ENCODE measurements at places on chromosomes 3 and 15.

DNA sequence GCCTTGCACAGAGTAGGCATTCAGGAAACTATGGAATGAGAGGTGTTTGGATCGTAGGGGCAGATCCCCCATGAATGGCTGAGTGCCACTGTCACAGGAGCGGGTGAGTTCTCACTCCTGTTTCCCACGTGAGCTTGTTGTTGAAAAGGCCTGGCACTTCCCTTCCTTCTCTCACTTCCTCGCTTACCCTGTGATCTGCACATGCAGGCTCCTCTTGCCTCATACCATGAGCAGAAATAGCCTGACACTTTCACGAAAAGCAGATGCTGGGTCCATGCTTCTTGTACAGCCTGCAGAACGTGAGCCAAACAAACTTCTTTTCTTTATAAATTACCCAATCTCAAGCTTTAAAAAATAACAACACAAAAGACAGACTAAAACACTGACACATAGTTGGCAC lies 55.4 kb downstream of the AGBL1 start:
- no peak for DNase-seq

DNA sequence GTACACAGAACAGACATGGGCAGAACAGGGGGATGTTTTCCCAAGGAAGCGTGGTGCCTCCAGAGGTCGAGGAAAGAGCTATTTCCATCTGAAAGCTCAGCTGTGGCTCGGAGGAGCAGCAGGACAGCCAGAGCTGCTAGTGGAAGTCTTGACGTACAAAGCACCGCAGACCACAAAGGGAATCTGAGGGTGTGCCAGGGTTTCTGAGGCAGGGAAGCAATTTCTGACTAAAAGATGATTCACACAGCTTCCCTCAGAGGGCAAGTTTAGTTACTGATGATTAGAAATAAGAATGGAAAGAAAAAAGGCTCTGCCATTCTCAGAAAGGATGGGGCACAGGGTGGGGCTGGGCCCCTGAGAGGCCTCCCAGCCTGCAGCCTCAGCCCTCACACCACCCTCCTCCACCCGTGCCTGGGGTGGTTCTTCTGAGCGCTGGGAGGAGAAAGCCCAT lies 45.8 kb upstream of the SEC13 start:
- no peak for DNase-seq

DNA sequence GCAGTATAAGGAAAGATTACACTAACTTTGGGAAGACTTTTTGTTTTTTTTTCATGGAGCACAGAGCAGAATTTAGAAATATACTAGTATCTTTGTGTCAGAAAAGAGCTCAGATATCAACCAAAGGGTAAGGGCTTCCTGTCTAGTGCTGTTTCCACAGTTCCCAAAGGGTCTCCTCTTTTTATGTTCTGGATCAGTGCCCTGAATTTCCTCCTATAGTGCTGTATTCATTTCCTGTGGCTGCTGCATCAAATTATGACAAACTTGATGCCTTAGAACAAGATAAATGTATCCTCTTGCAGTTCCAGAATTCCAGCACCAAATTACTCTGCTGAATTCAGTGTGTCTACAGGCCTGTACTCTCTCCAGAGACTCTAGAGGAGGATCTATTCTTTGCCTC lies 219.8 kb upstream of the THRB start:
- DNase-seq, result no peak

DNA sequence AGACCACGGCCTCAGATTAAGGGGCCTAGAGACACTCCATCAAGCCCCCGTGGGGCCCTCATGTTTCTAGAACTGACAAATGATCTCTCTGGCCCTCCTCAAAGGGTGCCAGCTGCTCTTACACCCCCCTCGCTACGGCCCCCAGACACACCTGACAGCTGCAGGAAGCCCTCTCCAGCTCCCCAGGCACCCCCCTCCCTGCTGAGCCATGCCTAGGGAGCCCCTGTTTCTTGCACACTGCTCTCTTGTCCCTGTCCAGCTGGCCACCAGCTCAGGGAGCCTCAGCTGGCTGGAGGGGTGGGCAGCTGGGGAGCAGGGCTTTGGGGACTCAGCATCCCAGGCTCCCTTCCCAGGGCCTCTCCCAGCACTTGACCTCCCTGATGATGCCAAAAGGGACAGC lies 14.8 kb downstream of the TNK2 start:
- peak; percentile 43 for DNase-seq

- no peak for DNase-seq
Observed at GRCh38 chr15:28889346-28889745, 3.6 kb downstream of the APBA2 start.

GRCh38 chr3:95184038-95184437 lies 1121.2 kb downstream of the NSUN3 start:
- DNase-seq, result no peak

- DNase-seq, result no peak
Observed at GRCh38 chr3:187662848-187663409, 7.3 kb downstream of the SST start.

GRCh38 chr3:179288845-179289244 lies 34.0 kb upstream of the ZNF639 start:
- DNase-seq, result no peak

- no peak for DNase-seq
Observed at GRCh38 chr15:81740416-81740815, 305.4 kb downstream of the MEX3B start.

GRCh38 chr15:31223478-31224350 lies 102.9 kb upstream of the KLF13 start:
- DNase-seq, result no peak

DNA sequence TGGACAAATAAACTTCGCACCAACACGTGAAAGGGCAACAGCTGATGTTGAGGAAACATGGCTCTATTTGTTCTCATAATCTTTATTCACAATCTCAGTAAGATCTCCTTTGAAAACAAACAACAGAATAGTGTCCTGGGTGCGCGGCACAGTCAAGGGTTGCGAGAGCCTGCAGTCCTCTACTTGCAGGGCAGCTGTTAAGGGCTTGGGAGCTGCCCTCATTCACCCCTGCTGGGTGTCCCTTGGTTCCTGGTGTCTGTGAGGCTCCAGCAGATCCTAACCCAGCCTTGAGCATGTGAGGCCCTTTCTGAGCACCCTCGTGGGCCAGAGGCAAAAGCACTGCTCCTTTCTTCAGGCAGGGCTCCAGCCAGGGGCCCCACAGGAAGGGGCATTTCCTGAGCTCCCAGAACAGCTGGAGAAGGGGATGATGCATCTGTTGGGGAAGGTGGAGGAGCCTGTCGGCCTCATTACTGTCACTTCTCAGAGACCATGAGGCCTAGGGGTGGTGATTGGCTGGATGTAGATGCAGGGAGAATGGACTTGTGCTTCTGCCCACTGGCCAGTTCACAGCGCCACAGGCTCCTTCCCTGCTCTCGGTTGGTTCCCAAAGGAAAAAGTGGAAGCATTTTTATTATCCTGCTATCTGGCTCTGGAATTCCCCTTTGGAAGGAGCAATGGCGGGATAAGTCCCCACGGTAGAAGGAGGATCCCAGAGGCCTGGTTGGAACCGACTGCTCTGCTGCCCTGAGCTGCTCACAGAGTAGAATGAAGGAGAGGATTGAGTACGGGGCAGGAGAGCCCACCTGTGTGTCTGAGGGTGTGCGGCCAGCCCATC lies 51.9 kb upstream of the KLF13 start:
- no peak for DNase-seq

DNA sequence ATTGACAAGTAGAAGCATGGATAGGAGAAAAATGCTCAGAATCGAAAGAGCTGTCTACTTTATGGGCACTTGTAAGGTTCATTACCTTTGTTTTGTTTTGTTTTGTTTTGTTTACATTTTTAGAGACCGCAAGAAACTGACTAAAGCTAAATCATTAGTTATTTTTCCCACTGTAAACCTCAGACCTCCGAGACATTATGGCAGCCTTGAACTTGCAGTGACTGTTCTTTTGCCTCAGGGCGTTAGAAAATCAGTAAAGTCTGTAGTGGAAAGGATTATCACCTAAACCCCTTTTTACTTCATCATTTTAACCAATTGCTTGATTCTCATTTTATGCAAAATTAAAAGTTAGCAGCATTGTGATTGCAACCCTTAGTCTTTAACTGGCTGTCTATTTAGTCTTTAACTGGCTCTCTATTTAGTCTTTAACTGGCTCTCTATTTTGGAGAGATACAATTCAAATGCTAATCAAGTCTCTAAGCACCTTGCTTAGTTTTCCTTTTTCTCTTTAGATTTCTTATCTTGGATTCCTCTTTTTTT lies 383.3 kb upstream of the ROBO2 start:
- no peak for DNase-seq

- DNase-seq, result no peak
Observed at GRCh38 chr3:73393005-73393404, 231.7 kb downstream of the PDZRN3 start.

- DNase-seq, result no peak
Observed at GRCh38 chr3:185164428-185165217, 11.8 kb upstream of the C3orf70 start.

GRCh38 chr3:170302008-170302407 lies 55.5 kb upstream of the SKIL start:
- DNase-seq, result no peak

DNA sequence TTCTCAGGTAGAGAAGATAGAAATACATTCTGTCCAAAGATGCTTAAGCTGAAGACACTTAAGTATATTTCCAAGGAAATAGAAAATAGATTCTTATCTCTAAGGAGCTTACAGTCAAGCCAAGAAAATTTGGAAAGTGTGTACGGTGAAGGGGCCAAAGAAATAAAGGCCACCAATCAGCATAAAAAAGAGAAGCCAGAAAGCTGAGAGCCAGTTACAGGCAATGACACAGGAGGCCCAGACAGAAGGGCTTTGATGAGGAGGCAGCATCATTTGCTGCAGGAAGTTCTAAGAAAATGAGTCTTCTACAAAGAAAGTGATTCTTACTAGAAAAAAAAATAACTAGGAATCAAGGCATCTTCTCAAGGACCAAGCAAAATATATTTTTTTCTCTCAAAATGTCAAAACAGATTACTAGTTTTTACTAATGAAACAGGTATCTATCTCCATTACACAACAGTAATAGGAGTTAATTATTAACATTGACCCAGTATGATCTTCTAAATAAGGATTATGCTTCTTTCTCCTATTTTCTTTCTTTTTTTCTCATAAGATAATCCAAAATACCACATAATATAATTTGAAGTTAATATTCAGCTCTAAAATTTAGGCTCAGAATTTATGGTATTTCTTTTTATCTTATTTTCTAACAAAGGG lies 82.1 kb upstream of the PHLDB2 start:
- DNase-seq, result no peak

- no peak for DNase-seq
Observed at GRCh38 chr3:62892951-62893350, 17.7 kb upstream of the CADPS start.

- no peak for DNase-seq
Observed at GRCh38 chr3:45906681-45907407, 20.5 kb downstream of the CCR9 start.

- no peak for DNase-seq
Observed at GRCh38 chr3:69750549-69750948, 11.3 kb downstream of the MITF start.

DNA sequence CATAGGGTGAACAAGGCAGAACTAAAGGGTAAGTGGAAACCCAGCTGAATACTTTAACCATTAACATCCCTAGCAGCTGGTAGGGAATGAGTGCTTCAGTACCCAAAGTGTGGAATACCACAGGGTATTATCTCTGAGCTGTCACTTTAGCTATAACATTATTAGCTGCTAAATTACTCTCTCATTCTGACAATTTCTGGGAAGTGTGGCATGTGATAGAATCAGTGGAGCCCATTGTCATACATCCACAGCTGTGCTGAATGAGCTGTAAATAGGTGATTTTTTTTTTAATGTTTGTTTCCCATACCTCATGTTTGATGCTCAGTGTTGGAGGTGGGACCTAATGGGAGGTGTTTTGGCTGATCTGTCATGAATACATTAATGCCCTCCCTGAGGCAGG lies 894.3 kb downstream of the DIPK2A start:
- DNase-seq, result no peak

GRCh38 chr15:70127770-70128413 lies 30.2 kb upstream of the TLE3 start:
- DNase-seq, result no peak

DNA sequence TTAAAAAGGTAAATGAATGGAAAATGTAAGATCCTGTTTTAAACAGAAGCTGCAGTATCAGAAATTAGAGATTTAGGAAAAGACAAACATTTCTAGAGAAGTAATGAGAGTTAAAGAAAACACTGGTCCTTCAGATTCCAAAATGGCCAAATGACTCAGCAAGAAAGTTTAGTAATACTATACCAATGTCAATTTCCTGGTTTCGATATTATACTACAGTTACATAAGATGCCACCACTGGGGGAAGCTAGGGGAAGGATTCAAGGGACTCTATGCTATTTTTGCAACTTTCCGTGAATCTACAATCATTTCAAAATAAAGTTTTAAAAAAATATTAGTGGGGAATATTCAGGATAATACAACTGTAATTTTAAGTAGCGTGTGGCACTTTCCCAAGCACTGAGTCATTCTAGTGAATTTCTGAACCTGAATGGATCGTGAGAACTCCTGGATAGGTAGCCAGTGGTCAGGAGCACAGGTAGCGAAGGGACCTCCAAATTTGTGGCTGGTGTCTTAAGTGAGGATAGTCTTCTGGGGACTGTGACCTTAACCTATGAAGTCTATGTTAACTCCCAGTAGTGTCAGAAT lies 37.6 kb downstream of the TMCC1 start:
- DNase-seq, result no peak

GRCh38 chr15:77033729-77034671 lies 36.9 kb downstream of the TSPAN3 start:
- DNase-seq, result no peak

DNA sequence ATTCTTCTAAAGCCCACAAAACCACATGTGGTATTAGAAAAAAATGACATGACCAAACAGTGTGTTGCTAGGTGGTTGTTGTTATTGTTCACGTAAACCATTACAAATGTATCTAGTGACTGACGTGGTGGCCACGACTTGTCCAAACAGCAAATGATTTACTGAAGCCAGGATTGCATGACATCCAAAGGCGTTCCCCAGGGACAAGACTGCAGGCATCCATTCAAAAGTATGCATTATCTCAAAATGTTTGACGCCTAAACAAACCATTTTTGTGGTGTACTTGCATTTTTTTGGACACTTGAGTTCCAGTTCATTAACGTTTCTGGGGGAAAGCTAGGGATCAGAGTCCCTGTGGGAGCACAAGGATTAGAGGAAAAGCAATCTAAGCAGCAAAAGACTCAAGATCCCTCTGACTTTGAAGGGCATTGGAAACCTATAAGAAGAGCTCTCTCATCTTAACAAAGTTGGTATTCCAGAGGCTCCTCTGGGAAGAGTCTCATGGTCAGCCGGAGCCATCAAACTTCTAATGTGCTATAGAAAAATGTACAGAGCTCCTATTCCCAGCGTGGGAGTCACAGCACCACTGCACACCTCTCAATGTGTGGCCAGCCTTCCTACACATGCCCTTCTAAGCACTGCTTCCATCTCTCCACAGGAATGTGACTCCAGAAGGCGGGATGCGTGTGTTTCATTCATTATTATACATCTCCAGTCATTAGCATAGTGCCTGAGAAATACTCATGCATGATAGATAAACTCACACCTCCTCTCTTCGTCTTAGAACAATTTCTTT lies 62.9 kb downstream of the FBN1 start:
- DNase-seq, result no peak

- no peak for DNase-seq
Observed at GRCh38 chr3:123790254-123791072, 93.7 kb downstream of the MYLK start.

DNA sequence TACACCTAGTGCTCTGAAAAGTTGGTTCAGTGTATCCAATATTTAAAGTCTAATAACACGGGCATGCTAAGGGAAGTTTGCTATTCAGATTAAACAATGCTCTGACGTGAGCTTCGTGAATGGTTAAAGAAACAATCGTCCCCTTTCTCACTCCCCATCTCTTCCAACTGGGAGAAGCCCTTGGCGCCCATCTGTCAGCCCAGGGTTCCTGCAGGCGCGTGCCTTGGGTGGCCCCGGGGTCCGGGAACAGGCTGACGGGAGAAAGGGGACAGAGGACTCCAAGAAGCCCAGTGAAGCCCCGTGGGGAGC lies 413 bp downstream of the SEC22C start:
- no peak for DNase-seq

Data from hippocampal formation (tissue), 2 donors.